ENCODE measurements at places on chromosomes 12 and 14.

DNA sequence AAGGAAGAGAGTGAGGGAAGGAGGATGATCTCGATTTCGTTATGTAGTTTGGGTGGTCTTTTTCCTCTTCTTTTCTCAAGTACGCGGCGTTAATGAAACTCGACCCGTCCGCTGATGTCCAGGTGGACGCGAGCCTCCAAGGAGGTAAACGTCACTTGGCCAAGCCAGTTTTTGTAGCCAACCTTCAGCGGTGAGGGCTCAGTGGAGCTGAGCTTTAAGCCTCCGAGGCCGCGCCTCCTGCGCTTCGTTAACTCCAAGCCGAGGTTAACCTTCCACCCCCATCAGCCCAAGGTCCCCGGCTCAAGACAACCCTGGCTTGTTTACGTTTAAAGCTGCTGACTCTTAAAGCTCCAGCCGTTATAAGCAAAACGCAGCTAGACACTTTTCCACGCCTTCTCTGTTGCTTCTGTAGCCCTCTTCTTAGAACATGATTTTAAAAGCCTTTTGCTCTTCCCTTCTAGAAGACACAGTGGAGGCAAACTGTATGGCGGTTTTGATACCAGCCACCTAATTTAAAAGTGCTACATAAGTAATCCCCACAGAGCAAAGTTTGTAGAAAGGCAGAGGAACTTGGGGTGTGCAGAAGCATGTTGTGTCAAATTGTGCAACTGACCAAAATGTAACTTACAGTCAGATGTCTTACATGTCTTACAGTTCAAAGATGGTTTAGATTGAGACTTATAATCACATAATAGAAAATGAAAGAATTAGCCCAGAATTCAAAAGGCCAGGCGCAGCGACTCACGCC is 923 bp upstream of the ITPR2 start:
- DNase-seq = peak; percentile 82

DNA sequence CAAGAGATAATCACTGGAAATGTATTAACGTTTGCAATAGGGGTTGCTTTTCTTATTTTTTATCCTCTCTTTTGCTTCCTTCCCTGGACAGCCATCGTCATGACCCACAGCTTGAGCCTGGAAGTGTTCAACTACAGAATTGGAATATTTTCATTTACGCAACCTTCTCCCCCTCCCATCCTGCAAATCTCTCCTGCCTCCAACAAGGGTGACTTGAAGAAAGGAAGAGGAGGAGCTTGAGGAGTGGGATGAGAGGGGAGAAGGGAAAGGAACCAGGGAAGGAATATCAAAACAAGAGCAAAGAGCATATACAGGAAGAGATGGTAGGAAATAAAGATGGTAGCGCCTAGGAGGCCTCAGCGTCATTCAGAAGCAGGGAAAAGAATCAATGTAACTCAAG is 1.6 kb upstream of the MANSC4 start:
- no peak for DNase-seq

- no peak for DNase-seq
Measured at GRCh38 chr12:6091786-6092566, 32.5 kb downstream of the VWF start.

- DNase-seq = no peak
Measured at GRCh38 chr12:119423285-119423684, 88.8 kb downstream of the CCDC60 start.

DNA sequence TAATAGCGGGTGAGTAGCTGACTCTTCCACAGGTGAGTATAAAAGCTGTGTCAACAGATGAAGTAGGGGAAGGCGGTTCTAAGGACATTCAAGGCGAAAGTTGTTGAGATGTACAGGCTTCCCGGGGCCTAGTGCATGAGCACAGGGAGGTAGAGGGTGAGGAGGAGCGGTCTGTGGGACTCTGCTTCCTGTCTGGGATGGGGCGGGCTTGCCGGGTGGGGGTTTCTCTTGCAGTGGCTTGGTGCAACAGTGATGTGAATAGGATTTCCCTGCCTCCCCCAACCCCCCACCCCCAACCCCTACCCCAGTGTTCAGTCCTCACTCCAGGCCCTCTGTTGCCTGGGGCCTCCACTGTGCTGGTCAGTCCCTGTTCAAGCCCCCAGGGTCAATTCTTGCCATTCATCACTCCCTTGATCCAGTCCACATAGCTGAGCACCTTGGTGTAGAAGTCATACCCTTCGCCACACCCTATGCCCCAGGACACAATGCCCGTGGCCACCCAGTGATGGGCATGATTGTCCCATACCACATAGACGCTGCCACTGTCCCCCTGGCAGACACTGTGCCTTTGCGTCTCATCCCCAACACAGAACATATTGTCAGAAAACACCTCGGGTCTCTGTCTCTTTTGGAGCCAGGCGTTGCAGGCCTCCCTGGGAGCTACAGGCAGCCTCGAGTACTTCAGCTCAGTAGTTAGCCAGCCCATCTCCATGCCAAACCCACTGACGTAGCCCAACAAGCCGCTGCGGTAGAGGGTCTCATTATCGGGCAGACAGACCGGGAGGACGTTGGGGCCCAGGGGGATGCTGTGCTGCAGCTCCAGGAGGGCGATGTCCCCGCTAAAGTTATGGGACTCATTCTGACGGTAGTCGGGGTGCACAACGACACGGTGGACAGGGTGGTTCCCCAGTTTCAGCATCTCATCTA is 4.0 kb upstream of the C1R start:
- no peak for DNase-seq

DNA sequence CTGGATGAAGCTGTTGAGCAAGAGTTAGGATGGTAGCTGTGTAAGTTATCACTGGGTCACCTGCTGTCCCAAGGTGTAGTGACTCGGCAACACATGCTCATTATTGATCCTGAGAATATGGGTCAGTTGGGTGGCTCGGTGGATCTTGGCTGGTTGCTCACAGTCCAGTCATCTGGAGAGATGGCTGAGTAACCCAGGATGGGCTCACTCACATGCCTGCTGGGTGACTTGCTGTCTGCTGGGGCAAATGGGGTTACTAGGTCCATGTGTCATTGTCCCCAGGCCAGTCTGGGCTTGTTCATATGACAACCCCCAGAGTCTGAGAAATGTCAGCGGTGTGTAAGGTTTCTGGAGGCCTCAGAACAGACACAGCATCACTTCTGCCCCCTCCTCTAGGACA is 69.5 kb downstream of the SLC15A4 start:
- no peak for DNase-seq
